ENCODE measurements at places on chromosomes 4 and X.

- no peak for DNase-seq
Measured at GRCh38 chr4:19262467-19262866, 989.2 kb upstream of the SLIT2 start.

DNA sequence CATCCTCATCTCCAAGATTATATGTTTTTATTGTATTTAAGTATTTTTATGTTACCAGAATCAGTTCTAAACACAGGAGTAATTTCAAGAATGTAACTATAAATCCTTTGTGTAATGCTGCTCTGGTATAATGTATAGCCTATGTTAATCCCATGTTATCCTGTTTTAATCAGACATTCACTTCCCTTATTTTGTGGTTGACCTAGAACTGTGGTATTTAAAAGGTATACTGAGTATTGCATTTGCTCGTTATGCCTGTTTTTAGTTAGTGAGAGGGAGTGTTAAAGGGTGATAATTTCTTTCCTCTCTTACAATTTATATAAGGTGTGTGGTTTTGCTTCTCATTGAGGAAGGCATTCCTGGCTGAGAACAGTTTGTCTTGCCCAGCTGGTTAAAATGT is 26.2 kb downstream of the MTM1 start:
- DNase-seq: no peak

DNA sequence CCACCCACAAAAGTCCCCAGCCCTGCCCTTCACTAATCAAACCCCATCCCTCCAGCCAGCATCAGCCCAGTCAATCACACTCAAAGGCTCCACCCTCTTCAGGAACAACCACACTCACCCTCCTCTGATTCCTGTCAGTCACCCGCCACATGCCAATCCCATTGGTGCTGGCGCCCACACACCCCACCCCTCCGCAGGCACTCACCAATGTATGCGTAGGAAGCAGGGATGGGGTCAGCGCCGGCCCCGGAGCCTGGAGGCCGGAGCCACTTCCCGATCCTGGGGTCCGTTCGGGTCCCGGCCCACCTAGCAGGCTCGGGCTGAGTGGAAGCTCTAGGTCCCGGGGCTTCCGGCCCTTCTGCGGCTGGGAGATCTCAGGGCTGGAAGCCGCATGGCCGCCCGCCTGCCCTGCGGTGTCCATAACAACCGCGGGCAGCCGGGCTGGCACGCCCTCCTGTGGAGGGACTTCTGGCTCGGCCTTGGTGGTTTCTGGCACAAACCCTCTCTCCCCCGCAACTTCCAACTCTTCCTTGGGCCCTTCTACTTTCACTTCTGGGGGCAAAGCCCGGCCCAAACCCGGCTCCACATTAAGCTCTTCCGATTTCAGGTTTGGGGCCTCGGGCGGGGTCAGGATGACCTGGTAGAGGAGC is 7.9 kb upstream of the CFP start:
- DNase-seq: no peak

- no peak for DNase-seq
Measured at GRCh38 chrX:105050921-105051320, 169.6 kb downstream of the TEX13A start.

- DNase-seq: no peak
Measured at GRCh38 chr4:158172261-158173258, at the start of gene GASK1B. Gene GASK1B, minus strand, starts transcription at chr4:158173025. Its CDS starts 1,650 bp downstream, at chr4:158171375.

- DNase-seq: no peak
Measured at GRCh38 chr4:54882616-54883015, 224.9 kb downstream of the KIT start.

DNA sequence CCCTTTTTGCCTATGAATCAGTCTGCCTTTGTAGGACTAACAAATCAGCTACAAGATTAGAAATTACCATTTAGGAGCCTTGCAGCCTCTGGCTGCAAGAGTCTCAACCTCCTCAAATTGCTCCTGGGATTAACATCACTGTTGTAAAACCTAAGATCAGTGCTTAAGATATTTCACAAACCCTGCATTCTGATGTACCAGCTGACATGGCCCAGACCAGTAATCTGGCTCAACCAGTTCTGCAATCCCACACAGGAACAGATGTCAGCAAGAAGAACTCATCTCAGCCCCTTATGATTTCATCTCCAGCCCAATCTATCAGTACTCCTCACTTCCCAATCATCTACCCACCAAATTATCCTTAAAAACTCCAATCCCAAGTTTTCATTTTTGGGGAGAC is 32.5 kb upstream of the AADAT start:
- DNase-seq: no peak

DNA sequence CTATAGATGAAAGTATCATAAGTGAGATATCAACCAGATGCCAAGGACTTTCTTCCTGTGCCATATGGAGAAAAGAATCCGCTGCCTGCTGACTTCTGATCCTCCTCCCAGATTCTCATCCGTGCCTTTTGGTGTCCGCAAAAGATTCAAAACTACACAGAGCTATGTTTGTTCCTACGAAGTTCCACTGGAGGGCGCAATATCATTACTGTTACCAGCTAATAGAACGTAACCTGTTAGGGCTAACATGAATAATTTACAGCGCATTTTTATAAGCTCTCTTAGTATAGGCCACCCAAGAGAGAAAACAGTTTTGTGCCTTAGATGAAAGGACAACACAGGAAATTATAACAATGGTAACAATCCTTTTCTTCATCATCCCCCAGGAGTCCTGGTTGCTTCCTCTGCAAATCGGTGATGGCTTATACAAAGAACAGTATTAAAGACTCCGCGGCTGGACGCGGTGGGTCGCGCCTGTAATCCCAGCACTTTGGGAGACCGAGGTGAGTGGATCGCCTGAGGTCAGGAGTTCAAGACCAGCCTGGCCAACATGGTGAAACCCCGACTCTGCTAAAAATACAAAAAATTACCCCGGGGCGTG is 22.8 kb upstream of the CENPVL3 start:
- DNase-seq: no peak

DNA sequence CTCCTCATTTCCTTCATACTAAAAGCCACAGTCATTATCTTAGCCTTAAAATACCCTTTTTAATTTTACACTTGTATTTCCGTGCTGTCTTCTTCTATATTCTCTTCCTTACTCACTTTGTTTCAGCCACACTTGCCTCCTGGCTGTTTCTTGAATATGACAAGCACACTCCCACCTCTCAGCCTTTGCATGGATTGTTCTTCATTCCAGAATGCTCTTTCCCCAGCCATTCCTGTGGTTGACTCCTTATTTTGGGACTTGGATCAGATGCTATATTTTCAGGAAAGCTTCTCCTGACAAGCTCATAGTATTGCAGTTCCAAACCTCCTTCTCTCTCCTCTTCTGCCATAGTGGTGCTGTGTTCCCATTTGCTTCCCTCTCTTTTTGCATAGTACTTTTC is 291.3 kb downstream of the PDHA2 start:
- no peak for DNase-seq

DNA sequence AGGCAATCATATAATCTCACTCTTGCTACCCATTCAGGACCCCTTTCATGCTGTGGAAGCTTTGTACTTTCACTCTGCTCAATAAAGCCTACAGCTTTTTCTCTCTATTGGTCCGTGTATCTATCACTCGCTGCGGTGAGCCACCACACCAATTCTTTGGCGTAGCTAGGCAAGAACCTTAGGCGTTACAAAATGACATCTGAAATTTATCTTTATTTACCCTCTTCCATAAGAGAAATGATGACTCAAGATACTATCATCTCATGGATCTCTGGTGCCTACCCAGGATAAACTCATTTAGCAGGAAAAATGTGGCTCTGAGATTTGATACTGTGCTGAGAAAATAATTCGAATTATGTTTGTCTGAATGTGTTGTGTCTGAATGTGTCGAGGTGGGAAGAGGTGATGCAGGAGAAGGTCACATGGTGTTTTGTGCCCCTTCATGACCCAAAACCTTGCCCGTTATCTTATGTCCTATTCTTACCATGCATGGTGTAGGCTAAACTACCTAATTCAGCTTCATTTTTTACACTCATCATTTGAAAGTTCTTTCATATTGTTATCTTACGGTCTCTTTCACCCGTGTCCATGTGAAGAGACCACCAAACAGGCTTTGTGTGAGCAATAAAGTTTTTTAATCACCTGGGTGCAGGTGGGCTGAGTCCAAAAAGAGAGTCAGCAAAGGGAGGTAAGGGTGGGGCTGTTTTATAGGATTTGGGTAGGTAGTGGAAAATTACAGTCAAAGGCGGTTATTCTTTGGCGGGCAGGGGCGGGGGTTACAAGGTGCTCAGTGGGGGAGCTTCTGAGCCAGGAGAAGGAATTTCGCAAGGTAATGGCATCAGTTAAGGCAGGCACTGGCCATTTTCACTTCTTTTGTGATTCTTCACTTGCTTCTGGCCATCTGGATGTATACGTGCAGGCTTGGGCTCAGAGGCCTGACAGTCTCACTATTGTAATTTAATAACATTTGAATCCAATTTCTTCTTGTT is 41.6 kb upstream of the GIMD1 start:
- no peak for DNase-seq

DNA sequence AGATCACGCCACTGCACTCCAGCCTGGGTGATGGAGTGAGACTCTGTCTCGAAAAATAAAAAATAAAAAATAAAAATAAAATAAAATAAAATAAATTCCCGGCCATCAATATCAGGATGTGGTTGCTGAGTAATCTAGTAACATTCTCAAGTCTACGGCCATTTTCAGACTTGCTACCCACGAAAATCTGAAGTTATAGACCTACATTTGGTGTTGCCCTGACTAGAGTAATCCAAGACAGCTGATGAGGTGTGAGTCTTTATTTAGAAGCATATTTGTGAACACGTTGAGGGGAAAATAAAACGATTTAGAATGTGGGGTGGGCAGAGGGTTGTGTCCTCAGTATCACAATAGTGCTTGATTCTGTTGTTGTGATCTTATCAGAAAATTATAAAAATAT is 130.2 kb upstream of the MID1 start:
- DNase-seq: no peak

GRCh38 chr4:155629183-155629825 is 37.3 kb upstream of the GUCY1A1 start:
- DNase-seq: no peak

- DNase-seq: no peak
Measured at GRCh38 chr4:183356931-183357675, 34.9 kb upstream of the CLDN24 start.

GRCh38 chr4:176775338-176775737 is 17.4 kb downstream of the VEGFC start:
- no peak for DNase-seq

DNA sequence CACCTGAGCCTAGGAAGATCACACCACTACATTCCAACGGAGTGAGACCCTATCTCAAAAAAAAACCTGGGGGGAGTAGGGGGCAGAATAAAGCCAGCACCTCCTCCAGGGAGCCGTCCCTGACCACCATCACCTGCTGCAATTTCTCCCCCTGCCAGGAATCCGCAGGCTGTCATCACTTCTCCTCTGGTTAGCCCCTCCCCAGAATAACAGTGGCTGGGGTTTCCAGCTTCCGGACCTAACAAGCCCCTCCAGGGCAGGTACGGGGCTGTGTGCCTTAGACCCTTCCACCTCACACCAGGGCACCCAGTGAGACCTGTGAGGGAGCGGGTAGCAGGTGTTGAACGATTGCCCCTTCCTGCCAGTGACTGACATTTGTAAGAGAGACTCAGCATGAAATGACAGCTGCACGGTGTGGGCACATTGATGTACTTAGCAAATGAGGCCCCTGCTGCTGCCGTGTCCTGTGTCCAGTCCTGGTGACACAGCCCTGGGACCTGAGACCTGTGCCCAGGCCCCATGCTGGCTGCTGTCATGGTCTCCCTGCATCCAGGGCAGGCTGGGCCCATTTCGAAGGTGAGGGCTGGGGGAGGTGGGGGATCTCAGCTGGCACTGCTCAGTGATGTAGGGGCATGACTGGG is 6.7 kb upstream of the WFS1 start:
- DNase-seq: no peak

GRCh38 chr4:88452912-88453311 is 4.0 kb upstream of the HERC5 start:
- no peak for DNase-seq
